NCI-H526 (cell line): ENCODE measurements at places on chromosomes 16 and 17.

DNA sequence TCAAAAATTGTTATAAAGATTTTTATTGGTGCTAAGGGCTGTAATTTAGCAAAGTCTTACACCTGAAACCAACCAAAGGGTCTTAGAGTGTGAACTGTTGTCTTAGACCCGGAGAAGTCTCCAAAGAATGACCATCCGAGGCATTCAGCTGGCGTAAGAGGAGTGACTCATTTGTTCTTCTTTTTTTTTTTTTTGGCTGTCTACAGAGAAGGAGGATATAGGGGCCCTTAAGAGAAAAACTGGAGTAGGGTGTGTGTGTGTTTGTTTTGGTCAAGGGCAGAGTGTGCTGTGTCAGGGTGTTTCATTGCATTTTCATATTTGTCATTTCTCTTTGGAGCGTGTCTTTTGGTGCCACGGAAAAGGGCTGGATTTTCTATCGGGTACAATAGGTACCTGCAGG, 508.0 kb downstream of the WWOX start:
- DNase-seq = no peak

DNA sequence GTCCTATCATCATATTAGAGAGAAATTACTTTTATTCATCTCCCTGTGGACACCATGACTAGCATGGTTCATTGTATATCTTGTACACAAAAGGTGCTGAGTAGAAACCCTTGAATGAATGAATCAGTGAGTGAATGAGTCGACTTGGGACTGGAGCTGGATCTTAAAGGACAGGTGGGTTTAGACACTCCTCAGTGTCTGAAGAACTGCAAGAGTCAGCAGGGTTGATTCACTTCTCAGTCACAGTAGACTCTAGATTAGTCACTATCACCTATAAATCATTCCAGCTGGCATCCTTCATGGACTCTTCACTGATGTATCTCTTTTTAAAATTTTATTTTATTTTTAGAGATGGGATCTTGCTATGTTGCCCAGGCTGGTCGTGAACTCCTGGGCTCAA, 30.1 kb upstream of the PMFBP1 start:
- no peak for DNase-seq

GRCh38 chr17:80593181-80593580, 48.5 kb downstream of the RPTOR start:
- DNase-seq = no peak

GRCh38 chr17:55699181-55699860, 23.3 kb downstream of the TMEM100 start:
- DNase-seq = no peak

DNA sequence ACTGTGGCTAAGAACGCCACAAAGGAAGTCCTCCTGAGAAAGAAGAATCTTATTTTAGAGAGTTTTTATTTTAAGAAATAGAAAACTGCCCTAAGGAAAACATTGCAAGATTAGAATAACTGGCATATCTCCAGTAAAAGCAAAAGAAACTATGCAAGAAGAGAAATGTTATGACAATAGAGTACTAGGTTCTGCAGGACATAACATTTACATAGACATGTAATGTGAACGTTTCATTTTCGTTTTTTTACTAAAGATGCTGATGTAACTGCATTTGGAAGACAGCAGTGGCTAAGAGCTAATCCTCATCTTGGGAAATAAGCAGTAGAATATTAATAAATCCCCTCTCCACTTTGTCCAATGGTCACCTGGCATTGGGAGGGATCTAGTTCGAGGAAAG, 7.8 kb upstream of the ASGR2 start:
- DNase-seq = no peak

- no peak for DNase-seq
Observed at GRCh38 chr17:19369107-19369778, 6.7 kb upstream of the B9D1 start.

DNA sequence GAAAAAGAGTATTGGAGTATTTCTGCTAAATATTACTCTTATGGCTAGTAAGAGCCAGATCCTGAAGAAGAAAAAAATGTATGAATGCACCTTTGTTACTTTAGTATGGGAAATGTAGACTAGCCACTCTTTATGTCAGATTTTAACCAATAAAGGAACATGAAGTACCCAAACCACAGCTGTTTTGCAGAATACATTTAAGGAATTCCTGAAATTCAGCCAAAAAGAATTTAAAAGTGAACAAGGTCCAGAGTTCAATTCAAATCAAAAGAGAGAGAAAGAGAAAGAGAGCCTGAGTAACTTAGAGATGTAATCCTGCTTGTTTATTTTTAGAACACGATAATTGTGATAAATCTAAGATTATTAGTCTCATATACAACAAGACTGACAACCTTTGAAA, 1.2 kb downstream of the KCNJ16 start:
- DNase-seq = no peak

DNA sequence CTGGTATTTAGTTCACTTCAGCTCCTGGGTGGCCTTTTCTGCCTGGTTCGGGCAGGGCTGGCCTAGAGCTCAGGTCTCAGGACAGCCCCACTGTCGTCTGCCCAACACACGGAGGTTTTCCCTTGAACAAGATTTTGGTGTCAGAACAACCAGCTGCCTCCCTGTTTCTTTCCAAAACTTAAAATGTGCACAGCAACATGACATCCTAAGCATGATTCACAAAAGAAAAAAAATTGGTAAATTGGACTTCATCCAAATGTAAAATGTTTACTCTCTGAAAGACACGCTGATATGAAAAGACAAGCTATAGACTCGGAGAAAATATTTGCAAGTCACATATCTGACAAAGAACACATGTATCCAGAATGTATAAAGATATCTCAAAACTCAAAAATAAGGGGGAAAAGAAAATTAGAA, 197.8 kb upstream of the CHMP6 start:
- no peak for DNase-seq

GRCh38 chr17:66302761-66303626, 581 bp downstream of the PRKCA start:
- no peak for DNase-seq

GRCh38 chr17:77332034-77332971, 191.5 kb downstream of the SEC14L1 start:
- no peak for DNase-seq

GRCh38 chr17:15882777-15883176, 62.2 kb upstream of the ADORA2B start:
- DNase-seq = no peak

- no peak for DNase-seq
Observed at GRCh38 chr16:181565-182021, 1.3 kb downstream of the HBQ1 start.

DNA sequence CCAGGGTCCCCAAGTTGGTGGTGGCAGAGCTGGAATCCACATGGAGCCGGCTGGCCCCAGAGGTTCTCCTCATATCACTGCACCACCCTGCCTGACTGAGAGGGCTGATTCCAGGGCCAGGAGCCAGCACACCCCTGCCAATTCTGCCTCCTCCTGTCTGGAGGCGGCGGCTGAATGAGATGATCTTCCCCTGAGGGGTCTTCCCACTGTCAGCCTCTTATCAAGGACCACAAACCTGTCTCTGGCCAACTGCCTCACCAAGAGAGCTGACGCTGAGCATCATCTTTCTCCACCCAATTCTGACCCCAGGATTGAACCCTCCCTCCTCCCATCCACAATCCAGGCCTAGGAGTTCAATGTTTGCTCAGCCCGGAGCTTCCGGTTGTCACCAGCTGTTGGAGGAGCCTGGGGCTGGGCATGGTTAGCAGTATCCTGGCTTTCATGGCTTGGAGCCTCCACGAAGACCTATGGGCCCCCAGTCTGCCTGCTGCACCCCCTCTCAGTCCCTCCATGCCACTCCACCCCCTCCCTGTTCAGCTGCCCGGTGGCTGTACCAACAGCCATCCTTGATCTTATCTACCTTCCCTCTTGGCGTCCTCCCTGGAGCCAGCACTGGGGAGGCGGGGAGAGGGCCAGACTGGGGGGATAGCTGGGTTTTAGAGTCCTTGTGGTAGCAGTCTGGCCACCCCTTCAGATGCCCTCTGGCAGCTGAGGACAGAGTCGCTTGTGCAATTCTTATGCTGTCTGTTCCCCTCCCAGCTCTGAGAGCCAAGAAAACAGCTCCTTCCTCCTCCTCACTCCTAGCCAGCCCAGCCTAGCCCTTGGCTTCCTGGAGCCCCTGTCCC, 25.6 kb downstream of the ABCC3 start:
- no peak for DNase-seq

DNA sequence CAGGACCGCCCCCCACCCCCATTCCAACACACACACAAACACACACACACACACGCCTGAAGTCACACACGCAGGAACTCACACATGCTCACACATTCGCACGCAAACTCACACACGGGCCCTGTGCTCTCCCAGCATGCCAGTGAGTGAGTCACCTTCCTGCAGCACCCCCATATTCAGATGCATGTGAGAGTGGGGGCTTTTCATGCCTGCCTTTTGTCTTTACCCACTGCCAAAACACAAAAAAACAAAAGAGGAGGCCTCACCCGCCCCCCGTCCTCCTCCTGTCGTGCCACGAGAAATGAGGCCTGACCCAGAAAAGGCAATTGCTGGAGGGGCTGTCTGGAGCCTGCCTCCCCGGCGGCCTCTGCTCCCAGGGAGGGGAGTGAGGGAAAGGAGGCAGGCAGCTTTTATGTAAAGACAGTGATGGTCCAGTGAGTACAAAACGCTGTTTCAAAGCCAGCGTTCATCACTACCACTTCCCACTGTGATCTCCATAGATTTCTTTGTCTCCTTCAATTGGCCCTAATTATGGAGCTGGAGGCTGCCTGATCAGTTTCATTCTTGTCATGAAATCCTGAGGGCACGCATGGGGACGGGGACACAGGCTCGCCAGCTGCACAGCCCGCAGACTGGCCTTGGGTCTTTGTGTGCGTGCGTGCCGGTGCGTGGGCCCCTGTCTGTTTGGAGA, 29.5 kb upstream of the GSE1 start:
- peak; percentile 67 for DNase-seq

DNA sequence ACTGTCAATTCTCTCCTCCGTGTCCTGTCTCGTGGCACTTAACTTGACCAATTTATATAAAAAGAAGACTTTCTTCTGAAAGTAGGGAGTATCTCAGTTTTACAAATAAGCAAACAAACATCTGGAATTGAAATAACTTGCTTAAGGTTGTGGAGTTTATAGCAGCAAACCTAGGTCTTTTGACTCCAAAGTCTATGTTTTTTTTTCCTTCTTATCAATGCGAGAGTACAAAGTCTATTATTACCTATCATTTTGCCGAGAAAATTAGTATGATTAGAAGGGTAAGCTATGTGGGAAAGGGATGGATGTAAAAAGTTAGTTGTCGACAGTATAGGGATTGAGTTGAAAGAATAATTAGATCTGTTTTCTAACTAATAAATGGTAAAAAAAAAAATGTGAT, 50.4 kb downstream of the PPM1E start:
- DNase-seq = no peak

DNA sequence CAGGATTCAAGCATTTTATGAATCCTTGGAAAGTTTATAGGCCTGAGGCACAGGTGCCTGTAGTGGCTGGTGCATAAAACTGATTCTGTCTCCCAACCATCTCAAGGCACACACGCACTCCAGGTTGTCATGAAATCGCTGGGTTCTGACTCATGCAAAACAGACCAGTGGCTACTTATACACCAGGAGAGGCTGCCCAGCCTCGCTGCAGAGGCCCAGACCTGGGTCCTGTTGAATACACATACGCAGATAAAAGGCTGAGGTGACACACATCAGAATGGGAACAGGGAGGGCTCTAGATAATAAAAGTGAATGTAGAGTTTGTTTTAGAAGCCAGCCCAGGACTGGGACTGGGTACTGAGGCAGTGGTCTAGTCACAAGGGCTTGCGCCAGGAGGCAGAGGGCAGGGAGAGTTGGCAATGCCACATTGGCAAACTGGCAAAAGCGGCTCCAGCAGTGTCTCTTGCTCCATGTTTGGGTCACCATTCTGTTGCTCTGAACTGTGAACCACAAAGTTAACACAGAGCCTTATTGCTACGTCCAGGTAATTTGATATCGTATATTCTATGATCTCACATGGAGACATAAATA, 13.6 kb downstream of the OR1D5 start:
- DNase-seq = no peak

DNA sequence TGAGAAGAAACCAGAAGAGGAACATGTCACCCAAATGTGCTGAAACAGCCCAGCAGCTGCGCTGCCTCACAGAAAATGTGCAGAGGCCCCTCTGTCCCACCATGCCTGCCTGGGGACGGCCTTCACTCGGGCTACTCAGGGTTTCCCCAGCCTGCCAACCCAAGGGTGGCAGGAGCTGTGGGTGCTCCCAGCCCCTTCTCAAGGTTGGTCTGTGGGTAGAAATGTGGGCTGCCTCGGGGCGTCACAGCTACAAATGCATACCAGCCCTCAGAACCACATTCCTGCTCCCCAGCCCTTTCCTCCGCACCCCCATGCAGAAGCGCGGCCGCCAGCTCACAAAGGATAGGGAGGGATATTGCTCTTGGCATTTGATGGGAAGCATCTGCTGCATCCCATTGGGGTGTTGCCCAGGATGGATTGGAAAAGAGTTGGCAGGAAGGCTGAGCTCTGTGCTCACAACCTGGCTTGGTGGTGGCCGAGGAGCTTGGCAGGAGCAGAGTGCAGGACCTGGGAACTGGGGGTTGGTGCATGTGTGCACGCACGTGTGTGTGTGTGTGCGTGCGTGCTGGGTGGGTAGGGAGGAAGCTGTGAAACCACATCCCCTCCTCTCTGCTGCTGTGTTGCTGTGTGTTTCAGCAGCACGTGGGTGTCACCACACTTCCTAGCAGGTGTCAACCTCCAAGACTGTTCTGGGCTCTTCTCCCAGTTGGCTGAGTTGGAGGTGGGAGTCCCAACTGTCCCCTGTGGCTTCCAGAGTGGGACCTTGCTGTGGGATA, 304.4 kb downstream of the SEC14L1 start:
- no peak for DNase-seq

GRCh38 chr17:10010752-10011151, 105.7 kb upstream of the RCVRN start:
- DNase-seq = no peak

GRCh38 chr16:67364600-67365235, 28.6 kb downstream of the TPPP3 start:
- DNase-seq = no peak

DNA sequence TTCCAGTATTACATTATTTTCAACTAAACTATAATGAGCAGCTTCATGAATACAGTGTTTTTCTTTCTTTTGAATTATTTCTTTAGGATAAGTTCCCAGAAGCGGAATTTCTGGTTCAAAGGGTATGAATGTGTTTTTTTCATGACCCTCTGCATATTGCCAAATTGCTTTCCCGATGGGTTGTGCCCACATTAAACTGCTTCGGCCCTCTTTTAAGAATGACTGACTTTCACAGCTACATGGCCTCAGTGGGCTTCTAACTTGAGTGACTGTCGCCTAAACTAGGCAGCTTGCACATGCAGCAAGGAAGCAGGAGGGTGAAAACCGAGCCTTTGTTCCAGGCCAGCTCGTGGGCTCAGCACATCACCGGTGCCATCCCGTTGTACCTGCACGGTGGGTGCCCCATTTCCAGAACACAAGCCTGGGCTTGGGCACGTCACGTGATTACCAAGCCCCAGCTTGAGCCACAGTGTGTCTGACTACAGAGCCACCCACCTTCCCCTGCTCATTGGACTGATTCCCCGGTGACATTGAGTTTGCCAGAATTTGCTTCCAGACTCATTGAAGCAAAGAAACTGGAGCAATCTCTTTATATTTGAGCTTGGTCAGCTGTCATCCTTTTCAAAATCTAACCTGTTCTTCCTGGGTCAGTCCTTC, 112.8 kb downstream of the CLEC16A start:
- no peak for DNase-seq
